ENCODE measurements at places on chromosomes 2 and 18.

DNA sequence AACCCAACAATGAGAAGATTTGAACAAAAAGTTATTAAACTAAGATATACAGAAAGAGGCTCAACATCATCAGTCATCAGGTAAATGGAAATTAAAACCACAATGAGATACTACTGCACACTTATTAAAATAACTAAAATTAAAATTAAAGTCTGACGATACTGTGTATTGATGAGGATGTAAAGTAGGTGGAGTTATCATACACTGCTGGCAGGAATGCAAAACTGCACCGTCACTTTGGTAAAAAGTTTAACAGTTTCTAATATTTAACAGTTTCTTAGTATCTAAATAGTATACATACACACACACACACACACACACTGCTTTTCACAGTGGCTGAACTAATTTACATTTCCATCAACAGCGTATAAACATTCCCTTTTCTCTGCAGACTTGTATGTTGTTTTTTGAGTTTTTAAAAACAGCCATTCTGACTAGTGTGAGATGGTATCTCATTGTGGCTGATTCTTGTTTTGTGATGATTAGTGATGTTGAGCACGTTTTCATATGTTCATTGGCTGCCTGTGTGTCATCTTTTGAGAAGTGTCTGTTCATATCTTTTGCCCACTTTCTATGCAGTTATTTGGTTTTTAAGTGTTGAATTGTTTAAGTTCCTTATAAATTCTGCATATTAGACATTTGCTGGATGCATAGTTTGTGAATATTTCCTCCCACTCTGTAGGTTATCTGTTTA lies 726.9 kb upstream of the CHAC2 start:
- DNase-seq: no peak

GRCh38 chr2:172072706-172073105 lies 12.6 kb upstream of the DLX1 start:
- DNase-seq: no peak

DNA sequence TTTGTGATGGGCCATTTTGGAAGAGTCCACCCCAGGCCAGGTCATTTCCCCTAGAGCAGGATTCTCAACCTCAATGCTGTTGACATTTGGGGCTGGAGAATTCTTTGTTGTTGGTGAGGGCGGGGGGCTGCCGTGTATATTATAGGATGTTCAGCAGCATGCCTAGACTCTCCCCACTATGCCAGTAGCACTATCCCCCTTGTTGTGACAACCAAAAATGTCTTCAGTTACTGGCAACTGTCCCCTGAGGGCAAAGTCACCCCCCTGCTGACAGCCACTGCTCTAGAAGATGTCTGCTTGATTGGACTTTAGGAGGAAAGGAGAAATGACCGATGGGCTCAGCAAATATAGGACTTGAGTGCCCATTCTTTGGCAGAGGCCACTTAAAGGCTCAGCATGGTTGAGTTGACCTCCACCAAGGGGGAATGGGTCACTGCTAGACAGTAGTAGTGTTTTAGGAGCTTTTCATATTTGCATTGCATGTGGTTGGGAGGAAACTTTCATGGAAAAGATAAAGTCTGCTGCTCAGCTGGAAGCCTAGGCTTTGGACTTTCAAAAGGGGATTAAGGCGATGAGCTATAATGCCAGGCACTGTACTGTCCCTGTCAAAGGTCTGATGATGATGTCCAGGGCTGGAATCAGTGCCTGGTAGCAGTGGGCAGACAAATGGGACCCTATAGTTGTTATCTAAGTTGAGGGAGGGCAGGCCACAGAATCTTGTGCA lies 61.1 kb upstream of the MCFD2 start:
- DNase-seq: no peak

DNA sequence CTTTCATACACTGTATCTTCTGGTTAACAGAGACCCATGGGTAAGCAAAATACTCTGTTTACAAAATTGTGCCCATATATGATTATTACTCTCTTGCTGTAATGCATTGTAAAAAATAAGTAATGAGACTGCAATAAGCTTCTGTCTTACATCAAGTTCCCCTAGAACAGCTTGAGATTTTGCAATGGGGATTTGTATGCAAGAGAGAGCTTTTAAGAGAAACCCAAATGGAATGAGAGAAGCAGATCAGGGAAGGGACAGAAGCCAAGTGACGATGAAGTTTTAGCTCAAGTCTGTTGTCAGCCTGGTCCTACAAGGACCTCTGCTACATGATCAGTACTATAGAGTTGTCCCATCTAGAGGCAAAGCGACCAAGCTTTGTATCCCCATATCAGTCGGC lies 218.1 kb upstream of the VWC2L start:
- no peak for DNase-seq
